ENCODE measurements at places on chromosomes 2 and 18. TPM values are rescaled to one million over a fixed set of nuclear protein-coding genes. Genes with fewer than 3 reads are reported as not detected.

Gene MROH2A
- not detected for total RNA-seq

Gene DPP4
- total RNA-seq = not detected

Gene CHRND
- not detected for total RNA-seq

Gene VWA3B
- not detected for total RNA-seq

Gene SMYD1
- not detected for total RNA-seq

Gene LAMA1
- 9.6 TPM for total RNA-seq

Gene TIMM21
- 48.3 TPM for total RNA-seq

Gene REG1B
- total RNA-seq = not detected

Gene MARCO
- total RNA-seq = 2.4 TPM

Gene WDSUB1
- total RNA-seq = 7.3 TPM

Gene CASP8
- 35.2 TPM for total RNA-seq

Gene COL3A1
- not detected for total RNA-seq

Gene GDF7
- total RNA-seq = not detected

Gene FTCDNL1
- total RNA-seq = 2.5 TPM

Gene KLHL14
- not detected for total RNA-seq

Gene DYNAP
- total RNA-seq = 0.59 TPM

Gene OXER1
- total RNA-seq = not detected

Gene ZNF804A
- not detected for total RNA-seq

Gene IHH
- total RNA-seq = not detected

Gene GPAT2
- total RNA-seq = not detected

Gene FOXI3
- not detected for total RNA-seq

Gene RTP5
- total RNA-seq = not detected

Gene IL1F10
- not detected for total RNA-seq

Gene DUSP2
- 1.3 TPM for total RNA-seq

Gene CROCC2
- not detected for total RNA-seq

Gene ERFE
- total RNA-seq = 18.1 TPM

Gene DSG4
- total RNA-seq = not detected

Gene TUBB6
- total RNA-seq = 167 TPM

Gene LOXHD1
- not detected for total RNA-seq

Gene TMEM178A
- total RNA-seq = 0.66 TPM

Gene YPEL5
- total RNA-seq = 62.5 TPM
